ENCODE measurements at places on chromosomes 11 and 22.

- DNase-seq = no peak
Observed at GRCh38 chr11:6572215-6572614, 31.2 kb downstream of the RRP8 start.

DNA sequence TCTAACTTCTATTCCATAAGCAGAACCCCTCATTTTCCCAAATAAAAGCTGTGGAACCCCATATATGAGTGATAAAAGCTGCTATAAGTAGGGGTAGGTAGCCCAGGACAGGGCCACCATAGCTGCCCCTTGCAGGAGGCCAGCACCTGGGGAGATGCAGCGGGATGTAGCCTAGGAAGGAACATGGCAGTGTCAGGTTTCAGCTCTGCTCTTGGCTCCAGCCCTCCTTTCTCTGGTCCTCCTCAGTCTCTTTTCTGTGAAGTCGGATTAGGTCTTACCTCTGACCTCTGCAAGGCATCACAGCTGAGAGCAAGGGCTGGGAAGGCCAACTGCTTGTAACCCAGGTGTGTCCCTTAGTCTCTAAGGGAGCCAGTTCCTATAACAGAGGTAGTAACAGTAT is 135.6 kb downstream of the NAV2 start:
- no peak for DNase-seq

DNA sequence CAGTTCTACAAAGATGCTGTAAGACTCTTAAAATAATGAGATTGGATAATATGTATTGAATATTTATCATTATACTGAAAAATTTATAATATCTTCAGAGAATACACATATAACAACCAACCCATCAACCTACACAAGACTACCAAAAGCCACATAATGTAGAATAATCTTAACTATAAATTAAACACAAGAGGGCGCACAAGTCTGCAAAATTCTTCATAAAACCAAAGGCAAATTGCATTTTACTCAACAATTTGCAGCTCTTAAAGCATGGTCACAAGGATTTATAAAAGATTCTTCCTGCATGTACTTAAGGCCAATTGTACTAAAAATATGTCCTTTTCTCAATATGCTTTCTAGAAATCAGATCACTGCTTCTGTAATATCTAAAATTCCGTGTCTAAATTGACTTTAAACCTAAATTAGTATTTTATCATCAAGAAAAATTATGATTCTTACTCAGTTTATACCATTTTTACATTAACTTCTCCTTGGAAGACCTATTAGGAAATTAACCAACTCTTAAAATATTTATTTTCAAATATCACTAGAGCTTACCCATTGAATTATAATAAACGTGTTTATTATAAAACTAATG is 79.0 kb downstream of the TTC28 start:
- DNase-seq = no peak

DNA sequence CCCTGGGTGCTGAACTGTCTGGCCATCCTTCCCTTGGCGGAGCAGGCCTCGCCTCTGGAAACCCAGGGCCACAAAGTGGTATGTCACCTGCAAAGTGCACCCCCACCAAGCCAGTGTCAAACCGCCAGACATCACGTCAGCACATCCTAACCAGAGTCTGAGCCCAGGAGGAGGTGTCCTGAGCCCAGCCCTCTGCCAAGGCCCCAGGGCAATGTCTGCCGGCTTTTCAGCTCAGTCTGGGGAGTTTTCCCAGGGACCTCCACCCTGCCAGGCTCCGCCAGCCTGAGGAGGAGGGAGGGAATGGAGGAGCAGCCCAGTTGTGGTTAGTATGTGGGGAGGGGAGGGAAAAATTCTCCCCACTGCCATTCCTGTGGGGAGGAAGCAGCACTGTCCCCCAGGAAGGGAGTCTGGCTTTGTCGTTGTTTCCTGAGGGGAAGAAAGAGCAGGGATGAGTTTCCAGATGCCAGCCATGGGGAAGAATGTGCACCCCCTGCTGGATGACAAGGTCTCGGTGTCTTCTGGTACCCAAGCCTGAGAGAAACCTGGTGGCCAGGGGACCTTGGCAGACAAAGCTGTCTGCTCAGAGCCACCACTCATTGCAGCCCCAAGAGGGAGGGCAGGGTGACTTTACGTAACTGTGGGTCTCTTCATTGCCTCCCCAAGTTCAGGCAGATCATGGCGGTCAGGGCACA is 81.4 kb upstream of the CD82 start:
- no peak for DNase-seq

DNA sequence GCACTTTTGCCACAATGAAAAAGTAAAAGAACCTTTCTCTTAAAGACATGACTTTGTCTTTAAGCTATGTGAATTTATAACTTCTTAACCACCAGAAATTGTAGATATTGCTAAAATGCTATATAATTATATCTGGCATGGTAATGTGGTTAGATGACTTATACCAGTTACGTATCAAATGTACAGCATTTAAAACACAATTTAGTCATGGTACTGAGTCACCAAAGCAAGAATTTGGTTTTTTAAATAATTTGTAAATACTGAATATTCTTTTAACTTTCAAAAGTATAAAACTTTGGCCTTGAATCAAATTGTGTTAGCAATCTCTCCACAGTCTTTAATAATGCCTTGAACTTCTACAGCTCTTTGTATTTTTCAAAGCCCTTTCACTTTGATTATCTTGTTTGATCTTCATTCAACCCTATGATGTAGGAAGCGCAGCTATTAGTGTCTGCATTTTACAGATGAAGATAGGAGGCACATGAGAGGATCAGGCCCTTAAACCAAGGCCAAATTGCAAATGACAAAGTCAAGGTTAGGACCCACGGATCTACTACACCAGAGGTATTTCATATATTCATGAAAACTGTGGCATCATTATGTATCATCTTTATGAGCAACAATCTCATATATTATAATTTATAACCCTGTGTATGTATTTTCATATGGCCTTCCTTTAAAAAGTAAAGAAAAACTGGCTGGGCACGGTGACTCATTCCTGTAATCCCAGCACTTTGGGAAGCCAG is 4.4 kb upstream of the SYTL2 start:
- no peak for DNase-seq

DNA sequence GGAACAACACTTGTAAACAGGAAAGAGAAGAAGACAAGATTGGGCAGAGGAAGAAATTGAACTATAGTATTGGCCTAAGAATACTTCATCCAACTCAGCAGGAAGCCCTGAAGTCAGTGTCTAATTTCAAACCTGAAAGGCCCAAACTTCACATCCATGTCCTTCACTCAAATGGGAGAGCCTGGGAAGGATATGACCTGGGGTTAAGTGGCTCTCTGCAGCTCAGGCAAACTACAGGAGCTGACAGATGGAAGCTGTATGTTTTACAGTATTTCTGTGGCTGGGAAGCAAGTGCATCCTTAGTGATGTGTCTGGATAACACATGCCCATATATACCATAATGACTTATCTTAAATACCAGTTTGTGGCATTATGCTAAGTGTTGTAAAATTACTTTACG is 196.2 kb downstream of the SOX6 start:
- DNase-seq = no peak

GRCh38 chr22:23608583-23608982 is 23.5 kb downstream of the DRICH1 start:
- DNase-seq = no peak

DNA sequence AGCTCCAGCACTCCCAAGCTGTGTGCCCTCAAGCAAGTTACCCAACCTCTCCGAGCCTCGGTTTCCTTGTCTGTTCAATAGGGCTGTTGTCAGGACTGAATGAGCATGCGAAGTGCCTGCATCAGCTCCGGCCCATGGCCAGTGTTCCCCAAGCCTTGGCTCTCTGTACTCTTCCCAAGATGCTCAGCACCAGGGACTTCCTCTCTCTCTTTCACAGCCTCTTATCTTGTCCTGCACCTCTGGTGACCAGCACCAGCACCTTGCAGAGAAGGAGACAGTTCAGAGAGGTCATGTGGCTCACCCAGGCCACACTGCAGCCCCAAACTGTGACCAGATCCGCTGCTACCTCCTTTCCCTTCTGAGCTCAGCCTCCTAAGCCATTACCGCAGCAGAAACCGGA is 120.3 kb upstream of the ANO1 start:
- no peak for DNase-seq

DNA sequence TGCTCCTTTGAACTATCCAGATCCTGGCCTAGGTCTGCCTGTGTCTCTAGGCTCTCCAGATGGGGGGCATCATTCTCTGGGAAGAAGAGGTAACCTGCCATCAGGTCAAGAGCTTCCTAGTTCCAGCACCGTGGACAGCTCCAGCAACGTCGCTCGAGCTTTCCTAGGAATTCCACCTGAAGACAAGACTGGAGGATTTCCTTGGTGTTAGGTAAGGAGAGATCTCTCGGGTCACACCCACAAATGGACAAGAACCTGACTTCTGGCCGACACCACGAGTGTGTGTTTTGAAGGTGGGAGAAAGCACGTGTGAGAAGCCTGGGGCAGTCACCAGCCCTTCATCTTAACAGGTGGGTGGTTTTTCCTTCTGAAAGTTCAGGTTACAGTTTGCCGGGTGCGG is 1.2 kb downstream of the PRG3 start:
- DNase-seq = no peak

GRCh38 chr11:3106736-3107524 is 49.7 kb upstream of the CARS1 start:
- no peak for DNase-seq

DNA sequence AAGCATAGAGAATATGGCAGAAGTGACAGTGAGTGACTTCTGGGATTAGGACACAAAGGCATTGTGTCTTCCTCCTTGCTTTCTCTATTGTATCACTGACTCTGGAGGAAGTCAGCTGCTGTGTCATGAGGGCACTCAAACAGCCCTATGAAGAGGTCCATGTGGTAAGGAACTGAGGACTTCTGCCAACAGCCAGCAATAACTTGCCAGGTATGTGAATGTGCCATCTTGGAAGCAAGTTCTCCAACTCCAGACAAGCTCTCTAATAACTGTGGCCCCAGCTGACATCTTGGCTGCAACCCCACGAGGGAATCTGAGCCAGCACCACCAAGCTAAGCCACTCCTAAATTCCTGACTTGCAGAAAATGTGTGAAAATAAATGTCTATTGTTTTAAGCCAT is 83.6 kb upstream of the ZBED5 start:
- no peak for DNase-seq

DNA sequence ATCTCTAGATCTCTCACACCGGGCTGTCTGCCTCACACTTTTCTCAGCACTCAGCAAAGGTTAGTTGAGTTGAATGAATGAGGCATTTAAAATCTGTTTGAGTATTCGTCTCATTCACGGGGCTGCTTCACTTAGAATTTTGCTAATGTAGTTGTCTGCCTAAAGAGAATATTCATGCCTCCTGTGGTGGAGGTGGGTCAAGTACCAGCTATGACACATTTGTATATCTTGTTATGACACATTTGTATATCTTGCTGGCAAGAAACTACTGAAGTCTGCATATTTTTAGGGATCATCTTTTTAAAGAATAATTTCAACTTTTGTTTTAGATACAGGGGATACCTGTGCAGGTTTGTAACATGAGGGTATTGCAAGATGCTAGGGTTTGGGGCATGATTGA is 43.1 kb downstream of the LDLRAD3 start:
- no peak for DNase-seq

- no peak for DNase-seq
Observed at GRCh38 chr22:48145738-48146137, 1383.3 kb downstream of the TBC1D22A start.
